Stimulated activated naive B cell treated with anti-CD40 and anti-IgM and Interleukin-4, amounts not matched to agents 10 μg/mL and 1 μg/mL and 100 μg/mL, for 72 hours (primary cell): ENCODE measurements at places on chromosomes 16 and 17.

GRCh38 chr16:31262084-31262483 is 2.3 kb downstream of the ITGAM start:
- DNase-seq: no peak

DNA sequence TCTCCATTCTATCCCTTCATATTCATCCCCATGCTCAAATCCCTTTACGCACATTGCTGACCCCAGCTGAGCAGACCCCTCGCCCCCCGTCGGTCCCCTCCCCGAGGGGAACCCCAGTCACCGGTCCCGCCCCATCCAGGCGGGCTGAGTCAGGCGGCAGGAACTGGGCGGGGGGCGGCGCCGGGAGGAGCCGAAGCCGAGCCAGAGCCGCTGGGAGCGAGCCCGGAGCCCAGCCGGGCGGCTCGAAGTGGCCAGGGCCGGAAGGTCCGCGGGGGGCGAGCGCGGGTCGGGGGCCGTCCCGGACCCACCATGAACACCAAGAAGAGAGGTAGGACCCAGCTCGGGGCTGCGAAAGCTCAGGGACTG is 8.6 kb downstream of the RIPOR1 start:
- no peak for DNase-seq

DNA sequence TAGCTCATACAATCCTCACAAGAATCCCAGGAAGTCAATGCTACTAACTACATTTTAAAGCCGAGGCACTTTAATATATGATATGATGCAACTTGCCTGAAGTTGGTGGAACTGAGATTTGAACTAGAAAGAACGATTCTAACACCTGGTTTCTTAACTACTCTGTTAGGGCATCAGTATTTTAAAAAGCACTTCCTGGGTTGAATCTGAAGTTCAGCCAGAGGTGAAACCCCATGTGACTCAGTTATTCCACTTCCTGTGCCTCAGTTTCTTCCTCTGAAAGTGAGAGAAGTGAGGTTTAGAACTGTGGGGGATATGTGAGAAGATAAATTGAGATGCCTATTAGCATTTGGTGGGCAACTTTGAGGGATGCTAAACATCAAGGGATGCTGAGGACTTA is 129.4 kb upstream of the ANKFN1 start:
- no peak for DNase-seq

DNA sequence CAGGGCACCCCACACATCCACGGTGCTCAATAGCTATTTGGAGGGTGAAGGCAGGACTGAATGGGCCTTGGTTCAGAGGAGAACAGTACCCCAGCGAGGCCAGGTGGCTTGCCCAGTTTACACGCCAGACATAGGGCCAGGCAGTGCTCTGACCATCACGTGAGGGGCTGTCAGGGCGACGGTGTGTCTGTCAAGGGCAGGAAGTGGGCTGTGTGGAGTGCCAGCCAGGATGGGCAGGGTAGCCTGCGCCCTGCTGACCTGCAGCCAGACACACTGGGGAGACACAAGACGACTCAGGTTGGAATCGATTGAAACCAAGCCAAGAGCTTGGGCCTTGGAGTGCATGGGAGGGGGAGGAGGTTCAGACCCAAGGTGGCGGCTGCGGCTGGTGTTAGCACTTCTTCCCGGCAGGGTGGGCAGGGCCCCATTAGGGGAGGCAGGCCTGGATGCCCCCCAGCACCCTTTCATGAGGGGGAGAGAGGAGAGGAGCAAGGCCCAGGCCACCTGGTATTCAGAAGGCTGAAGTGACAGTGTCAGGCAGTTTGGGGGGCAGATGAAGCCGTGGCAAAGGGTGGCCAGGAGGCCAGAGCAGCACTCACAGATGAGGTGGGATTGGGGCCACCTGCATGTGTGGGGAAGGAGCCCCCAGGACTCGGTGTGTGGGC is 68.2 kb downstream of the SREBF1 start:
- no peak for DNase-seq

DNA sequence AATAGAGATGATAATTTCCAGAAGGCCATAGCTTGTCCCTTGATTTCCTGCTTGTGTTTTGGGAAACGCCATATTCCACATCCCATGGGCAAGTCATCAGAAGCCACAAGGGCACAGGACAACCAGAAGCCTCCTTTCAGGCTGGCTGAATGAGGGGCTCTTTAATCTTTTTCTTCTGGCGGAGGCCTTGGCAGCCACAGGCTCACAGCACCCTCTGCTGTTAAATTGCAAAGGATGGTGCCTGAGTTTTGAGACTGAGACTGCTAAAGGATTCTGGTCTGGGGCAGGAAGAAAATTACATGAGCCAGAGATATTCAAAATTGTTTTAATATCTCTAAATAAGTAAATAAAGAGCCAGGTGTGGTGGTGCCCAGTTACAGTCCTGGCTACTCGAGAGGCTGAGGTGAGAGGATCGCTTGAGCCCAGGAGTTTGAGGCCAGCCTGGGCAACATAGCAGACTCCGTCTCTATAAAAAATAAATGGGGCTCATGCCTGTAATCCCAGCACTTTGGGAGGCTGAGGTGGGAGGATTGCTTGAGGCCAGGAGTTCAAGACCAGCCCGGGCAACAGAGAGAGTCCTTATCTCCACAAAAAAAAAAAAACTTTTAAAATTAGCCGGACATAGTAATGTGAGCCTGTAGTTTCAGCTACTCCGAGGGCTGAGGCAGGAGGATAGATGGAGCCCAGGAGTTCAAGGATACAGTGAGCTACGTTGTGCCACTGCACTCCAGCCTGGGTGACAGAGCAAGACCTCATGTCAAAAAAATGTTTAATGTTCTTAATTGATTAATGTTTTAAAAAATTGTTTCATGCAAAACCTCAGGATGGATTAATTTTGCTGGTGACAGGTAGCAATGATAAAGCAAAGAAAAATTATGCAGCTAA is 26.3 kb downstream of the AARSD1 start:
- DNase-seq: peak; percentile 2

- no peak for DNase-seq
Observed at GRCh38 chr17:68341482-68341881, 50.2 kb downstream of the ARSG start.

- no peak for DNase-seq
Observed at GRCh38 chr17:4309897-4310296, 46.1 kb upstream of the ANKFY1 start.

GRCh38 chr16:56559109-56559508 is 5.8 kb upstream of the MT4 start:
- DNase-seq: no peak

GRCh38 chr17:2571523-2572303 is 21.7 kb upstream of the PAFAH1B1 start:
- no peak for DNase-seq

GRCh38 chr17:58710948-58711552 is 18.6 kb downstream of the RAD51C start:
- DNase-seq: no peak

- DNase-seq: no peak
Observed at GRCh38 chr16:13419589-13419988, 500.4 kb upstream of the ERCC4 start.

DNA sequence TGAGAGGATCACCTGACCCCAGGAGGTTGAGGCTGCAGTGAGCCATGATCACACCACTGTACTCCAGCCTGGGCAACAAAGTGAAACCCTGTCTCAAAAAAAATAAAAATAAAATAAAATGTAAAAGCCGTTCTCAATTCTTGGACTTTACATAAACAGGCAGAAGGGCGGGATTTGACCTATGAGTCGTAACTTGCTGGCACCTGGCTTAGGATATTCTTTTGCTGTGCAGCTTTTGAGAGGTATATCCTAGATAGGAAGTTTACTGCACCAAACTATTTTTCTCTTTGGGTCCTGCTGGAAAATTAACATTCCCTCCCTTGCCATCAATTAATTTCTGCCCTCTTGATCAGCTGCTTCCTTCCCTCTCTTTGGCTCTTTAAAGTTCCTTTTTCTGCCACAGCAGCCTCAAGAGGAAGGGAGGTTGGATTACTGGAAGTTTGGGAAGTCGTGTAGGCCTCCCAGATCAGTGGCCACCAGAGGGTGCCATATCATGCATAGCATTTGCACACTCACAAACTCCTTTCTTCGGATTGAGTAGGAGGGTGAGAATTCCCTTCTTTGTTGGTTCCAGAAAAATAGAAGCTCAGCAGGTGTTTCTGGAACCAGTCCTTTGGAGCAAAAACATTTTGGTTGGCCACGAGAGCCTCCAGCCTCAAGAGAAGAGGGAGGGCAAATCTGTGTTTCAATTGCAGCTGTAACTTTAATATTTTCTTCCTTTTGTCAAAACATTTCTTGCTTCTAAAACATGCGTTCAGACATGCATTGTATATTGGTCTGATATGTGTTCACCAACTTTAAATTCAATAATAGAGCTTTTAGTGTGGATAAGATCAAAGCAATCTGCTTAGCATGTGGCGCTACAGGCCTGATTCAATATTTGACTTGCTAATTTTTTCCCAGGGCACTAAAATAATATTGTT is 147.3 kb downstream of the CCDC182 start:
- DNase-seq: no peak

DNA sequence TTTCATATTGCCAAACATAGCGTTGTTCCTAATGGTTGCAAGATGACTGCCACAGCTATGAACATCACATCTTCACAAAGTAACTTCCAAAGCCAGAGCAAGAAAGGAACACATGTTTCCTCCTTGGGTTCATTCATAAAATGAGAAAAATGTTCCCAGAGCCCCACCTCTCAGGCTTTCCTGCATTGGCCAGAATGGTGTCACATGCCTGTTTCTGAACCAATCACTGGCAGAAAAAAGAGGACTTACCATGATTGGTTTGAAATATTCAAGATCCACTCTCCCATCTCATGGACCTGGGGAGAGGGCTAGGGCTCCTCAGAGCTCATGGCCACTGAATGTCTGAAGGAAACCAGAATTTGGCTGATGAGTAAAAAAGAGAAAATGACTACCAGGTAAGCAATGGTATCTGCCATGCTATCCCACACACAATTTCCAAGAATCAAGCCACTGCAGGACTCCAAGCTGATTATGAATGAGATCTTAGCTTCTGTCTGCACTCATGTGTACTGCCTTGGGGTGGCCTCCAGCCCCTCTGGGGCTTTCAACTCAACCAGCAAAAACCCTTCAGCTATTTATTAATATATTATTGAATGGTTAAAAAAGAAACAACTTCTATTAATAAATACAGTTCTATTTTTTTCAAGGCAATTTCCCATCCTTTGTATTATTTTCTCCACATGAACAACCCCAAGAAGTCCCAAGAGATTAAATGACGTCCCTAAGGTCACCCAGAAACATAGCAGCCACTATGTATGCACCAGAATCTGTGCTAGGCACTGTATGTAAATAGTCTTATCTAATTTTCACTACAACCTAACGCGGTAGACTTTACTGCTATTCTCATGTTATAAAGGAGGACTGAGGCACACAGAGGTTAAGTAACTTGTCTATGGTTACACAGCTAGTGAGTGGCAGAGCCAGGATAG is 61.4 kb upstream of the TMC5 start:
- DNase-seq: peak; percentile 43

- DNase-seq: no peak
Observed at GRCh38 chr16:55671974-55672280, 16.1 kb downstream of the SLC6A2 start.

GRCh38 chr16:15703029-15703736 is 53.1 kb downstream of the NDE1 start:
- no peak for DNase-seq

GRCh38 chr16:56212144-56212543 is 20.9 kb downstream of the GNAO1 start:
- no peak for DNase-seq

GRCh38 chr16:84426804-84427203 is 58.5 kb downstream of the ATP2C2 start:
- no peak for DNase-seq

DNA sequence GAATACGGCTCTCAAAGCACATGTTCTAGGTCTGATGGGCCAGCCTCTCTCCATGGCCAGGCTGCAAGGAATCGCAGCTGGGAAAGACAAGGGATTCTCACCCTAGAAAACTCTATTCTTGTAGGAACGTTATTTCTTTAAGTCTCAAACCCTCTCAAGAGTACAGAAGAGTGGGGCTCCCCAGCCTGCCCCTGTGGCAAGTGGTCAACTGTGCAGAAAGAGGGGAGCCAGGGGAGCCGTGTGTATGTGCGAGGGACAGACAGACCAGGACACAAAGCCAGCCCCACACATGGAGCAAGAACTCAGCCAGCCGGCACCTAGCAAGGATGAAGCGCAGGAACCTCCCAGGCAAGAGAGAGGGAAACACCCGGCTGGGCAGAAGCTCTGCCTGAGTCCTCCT is 16.4 kb downstream of the KIFC3 start:
- no peak for DNase-seq
